ENCODE measurements at places on chromosomes 2 and 18.
A peak's percentile ranks its signal among the peaks of the same experiment; 100 is the strongest.

DNA sequence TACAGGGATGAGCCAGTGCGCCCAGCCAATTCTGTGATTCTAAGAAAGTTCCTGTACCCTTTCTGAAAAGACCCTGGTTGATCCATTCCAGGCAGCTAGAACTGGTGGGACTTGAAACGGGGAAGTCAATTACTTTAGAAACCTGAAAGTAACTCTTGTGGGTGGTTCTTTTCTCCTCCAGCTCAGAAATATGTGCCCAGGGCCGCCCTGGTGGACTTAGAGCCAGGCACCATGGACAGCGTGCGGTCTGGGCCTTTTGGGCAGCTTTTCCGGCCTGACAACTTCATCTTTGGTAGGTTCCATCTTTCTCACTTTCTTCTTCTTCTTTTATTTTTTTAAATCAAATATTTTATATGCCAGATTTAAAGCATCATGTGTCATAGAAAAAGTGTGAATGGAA is 2.7 kb downstream of the TUBB6 start:
- no peak for DNase-seq

DNA sequence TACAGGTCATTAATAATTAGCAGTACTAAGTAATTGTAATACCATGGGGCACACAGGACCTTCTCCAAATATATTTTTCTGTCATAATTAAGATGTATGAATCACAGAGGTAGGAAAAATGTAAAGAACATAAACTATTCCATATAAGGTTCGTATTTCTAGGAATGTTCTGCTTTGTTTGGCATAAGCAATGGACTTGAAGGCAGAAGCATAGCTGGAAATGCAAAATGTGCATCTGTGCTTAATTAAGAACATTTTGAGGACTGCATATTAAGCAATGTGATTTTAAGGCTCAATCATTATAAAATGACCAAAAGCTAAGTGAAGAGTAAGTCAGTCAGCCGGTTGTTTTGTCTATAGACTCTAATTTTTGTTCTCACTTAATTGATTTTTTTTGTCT is 123.2 kb downstream of the RBM43 start:
- DNase-seq: no peak

DNA sequence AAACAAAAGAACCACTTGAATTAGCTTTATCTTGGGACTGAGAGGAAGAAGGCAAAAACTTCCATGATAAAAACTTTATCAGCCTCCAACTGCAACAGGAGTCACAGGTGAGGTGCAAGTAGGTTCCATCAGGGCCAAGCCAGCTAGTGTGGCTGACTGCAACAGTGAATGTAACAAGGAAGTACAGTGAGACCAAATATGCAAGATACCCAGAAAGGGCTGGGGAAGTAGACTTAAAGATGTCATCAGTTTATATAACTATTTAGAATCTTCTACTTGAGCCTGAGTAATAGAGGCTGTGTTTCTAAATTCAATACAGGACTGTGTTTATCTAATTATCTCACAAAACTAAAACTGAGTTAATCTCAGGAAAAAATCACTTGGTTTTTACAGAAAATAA is 14.8 kb downstream of the PLEKHM3 start:
- no peak for DNase-seq

- no peak for DNase-seq
Measured at GRCh38 chr18:80227472-80227871, 19.8 kb downstream of the PARD6G start.

DNA sequence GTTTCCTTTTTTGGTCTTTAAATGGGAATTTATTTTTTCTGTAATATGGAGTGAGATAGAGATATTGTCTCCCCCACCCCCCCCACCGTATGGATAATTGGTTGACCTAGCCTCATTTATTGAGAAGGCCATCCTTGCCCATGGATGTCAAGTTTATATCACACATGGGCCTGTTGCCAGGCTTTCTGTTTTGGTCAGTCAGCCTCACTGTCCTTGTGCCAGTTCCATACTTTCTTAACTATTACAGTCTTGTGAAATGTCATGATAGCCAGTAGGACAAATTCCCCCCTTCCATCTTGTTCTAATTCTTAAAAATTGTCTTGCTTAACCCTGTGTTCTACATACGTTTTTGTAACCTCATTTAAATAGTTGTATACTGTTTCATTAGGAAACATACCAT is 12.5 kb downstream of the BABAM2 start:
- DNase-seq: no peak

DNA sequence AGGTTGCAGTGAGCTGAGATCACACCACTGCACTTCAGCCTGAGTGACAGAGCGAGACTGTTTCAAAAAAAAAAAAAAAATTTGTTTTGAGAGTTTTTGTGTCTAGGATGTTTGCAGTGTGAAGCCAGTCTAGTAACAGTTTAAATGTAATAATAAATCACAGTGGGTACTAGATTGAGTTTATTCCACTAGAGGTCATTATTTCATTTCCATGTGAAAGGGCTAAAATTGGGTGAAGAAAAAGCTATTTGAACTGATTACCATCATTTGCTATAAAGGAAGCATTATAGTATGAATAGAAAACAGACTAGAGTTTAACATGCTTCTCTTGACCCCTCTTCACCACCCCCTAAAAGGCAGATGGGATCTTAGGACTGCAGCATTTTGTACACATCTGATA is 20.3 kb downstream of the SNRPD1 start:
- DNase-seq: no peak

DNA sequence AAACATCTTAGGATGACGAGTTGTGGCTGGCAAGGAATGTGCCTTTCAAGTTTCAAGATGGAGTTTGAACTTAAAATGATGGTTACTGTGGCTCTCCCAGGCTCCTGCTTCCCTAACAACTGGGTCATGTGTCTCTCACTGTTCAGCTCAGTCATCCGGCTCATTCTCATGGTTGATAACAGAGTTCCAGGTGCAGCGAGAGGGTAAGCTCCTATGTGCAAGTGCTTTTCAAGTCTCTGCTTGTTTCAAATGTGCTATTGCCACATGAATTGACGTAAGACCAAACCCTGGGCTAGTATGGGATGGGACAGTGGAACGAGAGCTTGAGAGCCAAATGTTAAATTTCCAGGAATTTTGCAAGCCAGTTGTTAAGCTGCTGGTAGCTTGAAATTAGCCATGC is 19.5 kb upstream of the PUM2 start:
- DNase-seq: no peak

GRCh38 chr18:76604935-76605240 is 109.8 kb upstream of the ZNF516 start:
- DNase-seq: no peak

GRCh38 chr18:54250846-54251261 is 18.5 kb upstream of the POLI start:
- DNase-seq: no peak

- no peak for DNase-seq
Measured at GRCh38 chr18:13211534-13211933, 7.0 kb upstream of the LDLRAD4 start.

DNA sequence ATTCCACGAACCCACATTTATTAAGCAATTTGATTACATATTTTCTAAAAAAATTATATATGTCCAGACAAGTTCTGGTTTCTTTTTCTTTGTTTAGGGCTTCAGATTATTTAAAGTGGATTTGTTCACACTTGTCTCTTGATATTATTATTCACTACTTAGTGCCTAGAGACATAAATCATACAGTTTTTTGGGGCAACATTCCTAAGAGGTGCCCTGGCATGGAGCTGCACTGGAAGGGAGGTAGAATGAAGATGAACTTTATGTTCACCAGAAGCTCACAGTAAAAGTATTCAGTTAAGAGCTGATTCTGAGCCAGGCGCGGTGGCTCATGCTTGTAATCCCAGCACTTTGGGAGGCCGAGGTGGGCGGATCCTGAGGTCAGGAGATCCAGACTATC is 762.7 kb upstream of the TMEFF2 start:
- DNase-seq: no peak

- DNase-seq: no peak
Measured at GRCh38 chr18:41933778-41934177, 21.3 kb upstream of the PIK3C3 start.

DNA sequence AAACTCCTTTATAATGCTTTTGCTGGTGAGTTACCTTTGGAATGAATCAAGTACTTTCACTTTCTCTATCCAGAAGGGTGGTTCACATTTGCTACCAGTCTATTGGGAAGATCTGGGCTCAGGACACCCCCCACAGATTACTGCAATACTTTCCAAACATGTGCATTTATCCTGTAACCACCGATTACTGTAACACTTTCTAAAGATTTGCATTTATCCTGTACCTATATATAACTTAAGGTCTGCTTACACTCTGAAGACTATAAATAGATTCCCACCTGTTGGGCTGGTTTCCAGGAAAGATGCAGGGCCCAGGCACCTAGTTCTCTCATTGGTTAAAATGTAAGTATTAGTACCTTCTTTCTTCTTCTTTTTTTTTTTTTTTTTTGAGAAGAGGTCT is 113.0 kb upstream of the NEDD4L start:
- no peak for DNase-seq

GRCh38 chr2:200226451-200227426 is 79.8 kb upstream of the SPATS2L start:
- no peak for DNase-seq

DNA sequence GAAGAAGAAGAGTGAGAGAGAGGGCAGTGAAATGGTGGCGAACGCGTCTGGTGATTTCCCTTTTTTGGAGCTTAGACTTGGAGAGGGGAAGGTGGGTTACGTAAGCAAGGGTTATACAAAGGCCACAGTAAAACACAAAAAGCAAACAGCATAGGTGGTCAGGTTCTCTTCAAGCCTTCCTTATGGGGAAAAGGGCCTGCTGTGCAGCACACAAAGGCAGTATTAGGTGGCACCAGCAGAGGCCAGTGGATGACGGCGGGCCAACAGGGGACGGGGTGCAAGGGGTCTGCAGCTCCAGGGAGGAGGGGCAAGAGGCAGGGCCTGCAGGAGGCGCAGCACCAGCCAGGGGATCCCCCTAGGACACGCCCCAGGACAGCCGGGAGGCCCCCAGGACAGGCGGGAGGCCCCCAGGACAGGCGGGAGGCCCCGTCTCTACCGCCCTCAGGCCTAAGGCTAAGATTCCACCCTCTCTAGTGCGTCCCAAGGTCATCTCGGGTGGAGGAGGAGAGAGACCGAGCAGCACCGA is 32.6 kb upstream of the NPC1 start:
- no peak for DNase-seq

DNA sequence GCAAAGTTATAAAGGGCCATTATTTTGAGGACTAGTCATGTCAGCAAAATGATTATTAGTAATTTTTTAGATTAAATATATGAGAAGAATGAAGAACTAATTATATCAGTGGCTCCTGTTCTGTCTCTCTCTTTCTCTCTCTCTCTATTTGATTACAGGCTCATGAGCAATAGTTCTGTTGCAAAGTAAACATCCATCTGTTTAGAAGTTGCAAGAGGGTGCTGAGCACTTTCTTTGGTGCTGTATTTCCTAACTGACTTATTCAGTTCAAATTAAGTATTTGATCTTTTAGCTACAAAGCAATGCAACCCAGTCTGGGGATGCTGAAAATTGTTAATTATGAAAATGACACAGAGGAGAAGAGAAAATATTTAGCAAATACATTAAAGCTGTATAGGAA is 408.1 kb upstream of the UBE2E3 start:
- DNase-seq: no peak

GRCh38 chr18:35267161-35267651 is 22.8 kb downstream of the ZSCAN30 start:
- peak; percentile 80 for DNase-seq

DNA sequence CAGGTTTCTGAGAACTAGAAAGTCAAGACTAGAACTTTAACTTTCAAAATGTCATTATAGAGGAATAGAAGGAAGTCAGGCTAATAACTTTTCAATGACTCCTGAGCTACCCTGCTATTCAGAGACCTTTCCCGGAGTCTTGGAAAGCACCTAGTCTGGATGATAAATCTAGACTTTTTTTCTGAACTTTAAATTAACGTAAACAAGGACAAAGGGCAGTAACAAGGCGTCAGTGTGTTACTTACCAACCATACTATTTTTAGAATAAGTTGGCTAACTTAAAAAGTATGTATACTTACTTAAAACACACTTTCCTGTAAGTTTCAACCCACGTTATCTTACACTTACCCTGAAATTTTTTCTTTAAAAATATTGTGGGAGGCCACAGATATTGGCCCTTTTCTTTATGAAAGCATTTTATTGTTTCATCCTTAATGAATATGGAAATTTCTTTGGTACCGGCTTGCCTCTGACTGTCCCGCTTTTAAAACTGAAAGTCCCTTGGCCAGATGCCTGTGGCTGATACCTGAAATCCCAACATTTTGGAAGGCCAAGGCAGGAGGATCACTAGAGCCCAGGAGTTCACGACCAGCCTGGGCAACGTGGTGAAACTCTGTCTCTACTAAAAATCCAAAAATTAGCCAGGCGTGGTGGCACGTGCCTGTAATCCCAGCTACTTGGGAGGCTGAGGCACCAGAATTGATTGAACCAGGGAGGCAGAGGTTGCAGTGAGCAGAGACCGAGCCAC is 9.7 kb downstream of the PMAIP1 start:
- no peak for DNase-seq

DNA sequence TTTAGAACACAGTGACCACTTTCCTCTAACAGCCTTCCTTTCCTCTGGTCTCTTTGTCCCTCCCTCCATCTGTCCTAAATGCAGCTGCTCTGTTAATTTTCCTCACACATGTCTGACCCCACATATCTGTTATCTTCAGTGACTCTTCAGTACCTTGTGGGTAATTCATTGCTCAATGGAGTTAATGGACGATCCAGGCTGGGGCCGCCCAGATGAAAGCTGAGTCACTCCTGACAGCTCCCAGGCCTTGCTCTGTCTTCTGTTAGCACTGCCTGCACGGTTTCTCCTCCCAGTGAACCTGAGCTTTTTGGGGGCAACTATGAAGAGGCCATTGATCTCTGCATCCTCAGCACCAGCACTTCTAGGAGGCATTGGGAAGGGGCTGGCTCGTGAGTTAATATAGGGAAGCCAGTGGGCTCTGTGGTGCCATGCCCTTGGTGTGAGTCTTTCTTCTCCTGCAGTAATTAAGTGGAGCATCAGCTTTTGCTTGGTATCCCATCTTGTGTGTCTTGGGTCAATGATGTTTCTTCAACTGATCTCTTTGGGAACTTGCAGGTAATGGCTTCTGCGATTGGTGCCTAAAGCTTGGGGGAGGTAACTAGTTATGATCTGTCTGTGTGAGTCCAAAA is 67.3 kb downstream of the SNORC start:
- DNase-seq: peak; percentile 68

DNA sequence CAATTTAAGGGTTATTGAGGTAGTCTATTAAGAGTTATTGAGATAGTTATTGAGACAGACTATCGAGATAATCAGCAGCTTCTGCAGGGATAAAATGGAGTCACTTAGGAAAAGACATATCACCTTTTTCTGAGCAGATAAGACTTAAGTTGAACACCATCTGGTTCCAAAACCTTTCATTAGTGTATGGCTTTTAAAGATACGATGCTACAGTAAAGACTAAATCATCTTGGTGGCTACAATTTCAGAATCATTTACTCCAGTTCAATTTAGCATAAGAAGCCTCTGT is 68.6 kb upstream of the DNAJC10 start:
- no peak for DNase-seq

DNA sequence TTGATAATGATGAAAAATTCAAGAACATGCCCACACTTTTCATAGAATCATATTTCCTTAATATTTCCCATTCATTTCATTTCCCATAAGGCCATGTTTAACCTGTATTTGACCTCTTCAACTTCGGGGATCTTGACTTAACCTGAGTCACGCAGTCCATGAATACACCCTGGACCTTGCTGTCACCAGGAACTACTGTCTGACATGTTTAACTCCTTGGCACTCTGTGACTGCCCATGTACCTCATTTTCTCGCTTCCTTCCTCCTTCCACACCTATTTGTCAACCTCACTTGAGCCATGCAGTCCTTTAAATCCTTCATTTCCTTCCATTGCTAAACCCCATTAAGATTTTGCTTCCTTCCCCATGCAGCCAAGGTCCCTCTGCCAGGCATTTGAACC is 16.3 kb downstream of the ABCB11 start:
- no peak for DNase-seq

- DNase-seq: no peak
Measured at GRCh38 chr2:100359576-100359975, 37.3 kb upstream of the LONRF2 start.

Data from BE2C (cell line).